ENCODE measurements at places on chromosomes 2 and 18.

DNA sequence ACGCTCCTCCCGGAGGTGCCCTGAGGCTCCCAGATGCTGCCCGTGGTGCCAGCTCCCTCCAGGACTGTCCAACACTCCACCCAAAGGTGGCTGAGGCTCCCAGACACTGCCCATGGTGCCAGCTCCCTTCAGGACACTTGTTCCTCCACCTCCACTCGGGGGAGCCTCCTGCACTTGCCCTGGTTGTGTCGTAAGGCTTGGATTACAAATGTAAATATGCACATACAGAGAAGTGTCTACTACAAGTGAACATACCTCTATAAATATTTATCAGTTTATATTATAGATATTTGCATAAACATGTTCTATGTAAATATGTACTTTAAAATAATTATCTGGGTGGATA, 143.3 kb downstream of the PXDN start:
- ATAC-seq, result no peak

GRCh38 chr2:129192841-129193253, 786.6 kb upstream of the RAB6C start:
- no peak for ATAC-seq

DNA sequence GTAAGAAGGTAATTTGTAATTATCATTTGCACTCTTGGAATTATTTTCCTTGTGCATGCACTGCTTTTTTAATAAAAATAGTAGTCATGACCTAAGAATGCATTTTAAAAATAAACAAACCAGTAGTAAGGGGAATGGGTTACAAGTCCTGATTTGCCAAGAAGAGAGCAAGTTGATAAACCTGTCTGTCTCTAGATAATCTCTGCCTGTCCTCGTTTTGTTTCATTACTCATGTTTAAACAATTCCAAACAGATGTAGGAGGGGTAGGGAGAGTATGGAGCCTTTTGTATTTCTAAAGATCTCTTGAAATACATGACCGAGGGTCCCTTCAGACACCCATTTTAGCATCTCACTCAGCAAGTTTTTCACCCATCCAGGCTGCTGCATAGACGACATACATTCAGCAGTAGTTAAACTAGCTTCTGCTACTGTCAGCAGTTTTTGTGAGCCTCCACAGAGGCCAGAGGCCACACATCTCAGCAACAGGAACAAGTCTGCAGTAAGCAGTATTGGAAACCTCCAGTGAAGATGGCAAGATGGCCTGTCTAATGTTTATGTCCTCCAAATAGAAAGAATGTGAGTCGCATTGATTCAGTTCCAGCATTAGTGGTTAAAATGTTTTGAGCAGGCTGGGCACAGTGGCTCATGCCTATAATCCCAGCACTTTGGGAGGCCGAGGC, 2.3 kb upstream of the EXOC6B start:
- no peak for ATAC-seq

GRCh38 chr2:135187270-135187669, 135.2 kb downstream of the RAB3GAP1 start:
- no peak for ATAC-seq

- ATAC-seq, result no peak
Observed at GRCh38 chr18:13565228-13565627, 161.1 kb downstream of the FAM210A start.

DNA sequence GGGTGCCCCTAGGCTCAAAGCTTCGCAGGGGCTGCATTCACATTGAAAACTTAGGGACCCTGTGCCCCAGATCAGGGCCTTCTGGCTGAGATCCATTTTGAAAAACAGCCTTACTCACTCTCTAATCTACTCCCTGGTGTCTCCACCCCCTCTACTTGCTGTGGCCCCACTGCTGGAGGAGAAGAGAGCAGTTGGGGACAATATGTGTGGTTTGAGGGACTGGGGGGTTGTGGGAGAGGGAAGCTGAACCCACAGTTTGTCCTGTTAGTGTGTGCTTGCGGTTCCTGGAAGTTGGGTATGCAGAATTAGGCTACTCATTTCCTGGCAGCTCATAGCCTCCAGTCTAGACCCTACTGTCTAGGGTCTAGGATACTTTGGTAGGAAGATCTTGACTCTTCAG, 211.4 kb downstream of the PRKCE start:
- no peak for ATAC-seq

- no peak for ATAC-seq
Observed at GRCh38 chr2:99833586-99834201, 308.7 kb downstream of the AFF3 start.

DNA sequence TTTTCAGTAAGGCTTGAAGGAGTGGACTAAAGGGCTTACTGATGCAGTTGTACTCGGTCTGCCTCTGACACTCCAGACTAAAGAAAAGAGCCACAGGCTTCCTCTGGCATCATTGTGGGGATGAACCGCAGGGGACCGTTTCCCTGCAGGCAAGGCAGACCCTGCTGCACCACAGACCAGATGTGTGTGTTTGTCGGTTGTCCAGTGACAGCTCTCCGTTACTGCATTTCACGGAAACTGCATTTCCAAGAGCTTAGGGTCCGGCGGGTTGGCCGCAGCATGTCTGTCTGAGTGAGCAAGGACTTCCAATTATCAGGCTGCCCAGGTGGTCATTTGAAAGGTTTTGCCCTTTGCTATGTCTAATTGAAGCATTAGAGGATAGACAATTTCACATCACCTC, 98.1 kb downstream of the FAM210A start:
- ATAC-seq, result no peak

DNA sequence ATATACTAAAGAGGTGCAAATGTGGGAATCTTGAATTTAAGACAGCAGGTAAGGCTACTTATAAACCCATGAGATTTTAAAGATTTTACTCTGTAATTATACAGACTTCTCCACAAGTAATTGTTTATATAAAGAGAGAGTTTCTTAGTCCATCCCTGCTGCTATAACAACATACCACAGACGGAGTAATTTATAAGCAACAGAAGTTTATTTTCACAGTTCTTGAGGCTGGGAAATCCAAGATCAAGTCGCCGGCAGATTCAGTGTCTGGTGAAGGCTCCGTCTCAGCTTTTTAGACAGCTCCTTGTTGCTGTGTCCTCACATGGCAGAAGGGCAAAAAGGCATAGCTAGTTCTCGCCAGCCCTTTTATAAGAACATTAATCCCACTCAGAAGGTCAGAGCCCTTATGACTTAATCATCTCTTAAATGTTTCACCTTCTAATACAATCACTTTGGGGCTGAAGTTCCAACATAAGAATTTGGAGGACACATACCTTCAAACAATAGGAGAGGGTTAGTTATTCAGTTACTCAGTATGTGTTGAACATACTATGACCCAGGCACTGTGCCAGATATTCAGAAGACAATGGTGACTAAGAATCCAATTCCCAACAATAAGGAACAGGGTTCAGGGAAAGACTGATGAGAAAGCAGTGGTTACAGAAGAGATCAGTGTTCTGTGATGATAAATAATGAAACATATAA, 466.0 kb downstream of the RIT2 start:
- no peak for ATAC-seq

- ATAC-seq, result no peak
Observed at GRCh38 chr18:79961527-79962291, 2.7 kb upstream of the HSBP1L1 start.

Data from stimulated activated memory B cell treated with anti-CD40 and anti-IgM and Interleukin-4, amounts not matched to agents 10 μg/mL and 1 μg/mL and 100 μg/mL, for 72 hours (primary cell).